ENCODE measurements at places on chromosomes 16 and 17.

DNA sequence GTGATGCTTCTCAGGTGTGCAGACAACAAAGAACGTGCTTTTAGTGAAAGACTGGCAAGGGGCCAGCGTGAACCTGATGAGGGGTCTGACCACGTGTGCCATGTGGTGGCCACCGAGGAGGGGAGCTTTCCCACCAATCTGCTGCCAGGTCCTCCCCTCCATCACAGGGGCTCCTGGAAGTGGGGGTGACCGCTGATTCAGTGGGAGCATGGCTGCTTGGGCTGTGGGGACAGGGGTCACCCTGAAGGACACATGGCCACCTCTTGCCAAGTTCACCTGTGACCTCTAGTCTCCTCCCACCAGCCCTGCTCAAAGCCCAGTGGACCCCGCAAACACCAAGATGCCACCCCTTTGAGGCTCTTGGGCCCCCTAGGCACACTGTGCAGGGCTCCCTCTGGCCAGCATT, 37.9 kb upstream of the MTSS2 start:
- no peak for DNase-seq

- DNase-seq, result no peak
Observed at GRCh38 chr16:16020291-16020690, 70.9 kb downstream of the ABCC1 start.

DNA sequence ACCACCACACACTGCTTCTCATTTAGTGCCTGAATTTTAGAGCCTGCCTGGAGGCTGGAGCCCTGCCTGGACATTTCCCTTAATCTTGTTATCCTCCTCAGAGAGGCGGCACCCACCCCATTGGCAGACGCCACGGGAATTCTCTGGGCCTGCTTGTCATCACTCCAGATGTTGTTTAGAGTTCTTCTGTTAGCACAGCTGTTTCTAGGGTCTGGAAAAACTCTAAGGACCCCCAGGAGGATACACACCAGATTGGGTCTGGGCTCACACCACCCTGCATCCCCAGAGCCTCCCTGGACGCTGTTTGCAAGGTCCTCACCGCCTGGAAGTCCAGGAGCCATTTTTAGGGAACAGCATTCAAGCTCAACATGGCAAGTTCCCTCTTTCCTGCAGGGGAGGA, 565 bp upstream of the XAF1 start:
- peak; percentile 67 for DNase-seq

- DNase-seq, result no peak
Observed at GRCh38 chr17:72710834-72711233, 381.7 kb downstream of the SLC39A11 start.

DNA sequence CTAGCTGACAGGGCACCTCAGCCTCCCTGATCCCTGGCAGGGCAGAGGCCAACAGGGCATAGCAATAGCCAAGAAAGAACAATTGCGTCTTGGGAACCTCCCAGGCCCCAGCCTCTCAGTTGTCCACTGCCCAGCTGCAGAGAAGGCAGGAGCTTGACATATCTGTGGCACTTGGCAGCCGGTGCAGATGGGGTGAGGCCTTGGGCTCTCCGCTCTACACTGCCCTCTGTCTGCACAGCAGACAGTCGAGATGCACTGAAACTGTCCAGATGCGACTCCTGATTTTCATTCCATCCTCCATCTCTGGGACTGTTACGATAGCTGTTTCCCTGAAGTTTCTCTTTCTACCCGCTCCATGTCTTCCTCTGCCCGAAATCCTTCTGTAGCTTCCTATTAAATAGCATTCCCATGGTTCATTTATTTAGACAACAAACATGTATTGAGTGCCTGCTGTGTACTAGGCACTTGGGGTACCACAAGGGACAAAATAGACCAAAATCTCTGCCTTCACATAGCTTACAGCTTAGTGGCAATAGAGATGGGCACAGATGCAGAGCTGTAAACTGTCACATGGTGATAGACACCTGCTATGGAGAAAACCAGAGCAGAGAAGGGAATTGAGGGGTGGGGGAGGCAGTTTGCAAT, 3.3 kb downstream of the POLR3E start:
- DNase-seq, result peak; percentile 73

DNA sequence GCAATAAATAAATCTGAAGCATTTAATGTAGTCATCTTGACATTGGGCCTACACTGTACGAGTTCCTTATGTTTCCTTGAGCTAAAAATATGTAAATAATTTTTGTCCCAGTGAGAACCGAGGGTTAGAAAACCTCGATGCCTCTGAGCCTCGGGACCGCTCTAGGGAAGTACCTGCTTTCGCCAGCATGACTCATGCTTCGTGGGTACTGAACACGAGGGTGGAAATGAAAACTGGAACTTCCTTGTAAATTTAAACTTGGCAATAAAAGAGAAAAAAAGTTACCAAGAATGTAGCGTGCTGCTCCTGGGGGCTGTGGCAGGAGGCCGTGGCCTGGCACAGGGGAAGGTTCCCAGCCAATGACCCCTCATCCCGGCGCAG, 74.1 kb downstream of the SOCS1 start:
- no peak for DNase-seq

DNA sequence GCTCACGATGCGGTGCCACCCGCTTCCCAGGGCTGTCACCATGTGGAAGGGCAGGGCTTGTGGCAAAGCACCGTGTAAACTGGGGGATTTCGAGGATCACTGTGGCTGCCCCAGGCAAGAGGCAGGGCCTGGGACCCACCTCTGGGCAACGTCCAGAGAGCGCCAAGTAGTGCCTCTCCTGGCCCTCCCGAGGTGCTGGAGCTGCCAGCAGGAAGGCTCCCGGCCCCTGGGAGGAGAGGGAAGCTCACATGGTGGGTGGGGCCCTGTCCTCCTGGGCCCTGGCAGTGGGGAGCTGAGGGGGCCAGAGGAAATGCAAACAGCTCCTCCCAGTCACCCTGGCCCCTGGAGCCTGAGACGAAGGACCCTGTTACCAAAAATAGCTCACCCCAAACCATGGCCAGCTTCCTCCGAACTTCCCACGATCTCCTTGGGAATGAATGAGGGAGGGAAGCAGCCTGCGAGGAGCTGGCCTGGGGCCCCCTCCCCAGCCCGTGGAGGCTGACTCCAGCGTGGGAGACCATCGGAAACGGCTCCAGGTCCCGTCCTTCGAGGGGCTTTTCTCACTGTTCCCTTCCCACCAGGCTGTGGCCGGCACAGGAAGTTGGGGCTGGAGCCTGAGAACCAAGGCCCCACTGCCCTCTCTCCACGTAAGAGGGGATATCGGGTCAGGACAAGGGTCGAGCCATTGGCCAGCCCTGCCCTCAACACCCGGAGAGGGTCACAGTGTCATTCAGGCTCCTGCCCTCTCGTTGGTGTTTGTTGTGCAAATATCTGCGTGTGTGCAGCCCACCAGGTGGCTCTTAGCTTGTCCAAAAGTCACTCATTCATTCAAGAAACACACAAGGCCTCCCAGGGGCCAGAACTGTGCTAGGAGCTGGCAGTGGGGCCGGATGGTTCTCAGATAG, 17.7 kb downstream of the VASN start:
- DNase-seq, result no peak
